ENCODE measurements at places on chromosomes 5 and 9.
A peak's percentile ranks its signal among the peaks of the same experiment; 100 is the strongest.

- DNase-seq, result no peak
These were observed 895.1 kb downstream of the TLE1 start for GRCh38 chr9:80794197-80794596.

- DNase-seq, result no peak
These were observed 811.6 kb downstream of the TLE4 start for GRCh38 chr9:80383331-80383730.

GRCh38 chr9:755454-756381 lies 85.8 kb upstream of the DMRT1 start:
- DNase-seq, result no peak

- peak; percentile 67 for DNase-seq
These were observed at the start of gene VCAN for GRCh38 chr5:83471405-83472212. VCAN (plus strand) TSS chr5:83471744; CDS start chr5:83483519, 11,775 bp downstream.

DNA sequence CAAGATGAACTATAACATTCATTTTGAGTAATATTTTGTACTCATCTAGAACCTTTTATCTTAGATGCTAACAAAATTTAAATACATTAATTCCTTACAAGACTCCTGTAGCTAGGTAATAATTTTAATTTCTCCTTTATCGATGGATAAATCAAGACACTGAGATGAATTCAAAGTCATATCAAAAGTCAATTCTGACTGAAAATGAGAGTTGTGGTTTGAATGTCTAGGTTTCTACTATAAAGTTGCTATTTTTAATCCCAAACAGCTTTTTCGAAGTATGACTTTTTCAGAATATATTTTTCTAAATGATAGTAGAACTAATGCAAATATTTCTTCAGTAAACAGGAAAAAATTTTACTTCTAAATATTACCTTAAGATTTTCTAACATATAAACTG lies 491.7 kb upstream of the FAM174A start:
- no peak for DNase-seq

- DNase-seq, result no peak
These were observed 134.1 kb upstream of the ZNF462 start for GRCh38 chr9:106728860-106729259.

DNA sequence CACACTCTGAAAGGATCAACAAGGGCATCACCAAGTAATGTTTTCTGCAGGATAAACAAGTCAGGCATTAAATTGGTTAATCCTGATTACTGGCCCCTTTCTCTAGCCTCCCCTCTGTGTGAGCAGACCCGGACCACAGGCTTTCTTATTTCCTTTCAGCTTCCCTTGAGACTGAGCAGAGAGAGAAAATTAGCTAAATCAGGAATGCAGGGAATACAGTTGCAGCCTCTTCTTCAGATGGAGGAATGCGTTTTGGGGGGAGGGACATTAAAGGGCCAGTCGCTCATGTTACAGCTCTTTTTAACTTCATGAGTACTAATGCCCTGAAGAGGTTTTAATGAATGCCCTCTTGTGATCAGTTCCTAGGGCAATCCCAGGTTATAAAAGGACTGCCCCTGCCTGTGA lies 19.8 kb downstream of the PCDHAC2 start:
- peak; percentile 88 for DNase-seq

DNA sequence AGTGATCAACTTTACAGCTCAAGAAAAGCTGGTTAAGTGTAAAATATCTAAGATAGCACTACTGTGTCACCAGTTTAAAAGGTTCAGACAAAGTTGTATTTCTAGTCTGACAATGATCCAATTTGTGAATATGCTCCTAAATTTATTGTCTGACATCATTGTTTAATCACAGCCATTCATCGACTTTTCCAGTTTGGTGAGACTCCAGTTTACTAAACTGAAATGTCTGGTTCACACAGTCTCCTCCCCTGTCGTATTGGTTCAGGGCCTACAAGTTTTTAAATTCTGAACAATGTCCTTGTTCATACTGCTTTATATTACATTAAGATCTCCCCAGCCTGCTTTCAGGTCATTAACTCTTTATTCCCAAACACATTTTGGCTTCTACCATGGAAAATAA lies 161.4 kb downstream of the CHSY3 start:
- no peak for DNase-seq

GRCh38 chr9:125663127-125663526 lies 43.9 kb downstream of the MAPKAP1 start:
- no peak for DNase-seq
